HCEC 1CT (cell line): ENCODE measurements at places on chromosomes 2 and 18.
A peak's percentile ranks its signal among the peaks of the same experiment; 100 is the strongest.

DNA sequence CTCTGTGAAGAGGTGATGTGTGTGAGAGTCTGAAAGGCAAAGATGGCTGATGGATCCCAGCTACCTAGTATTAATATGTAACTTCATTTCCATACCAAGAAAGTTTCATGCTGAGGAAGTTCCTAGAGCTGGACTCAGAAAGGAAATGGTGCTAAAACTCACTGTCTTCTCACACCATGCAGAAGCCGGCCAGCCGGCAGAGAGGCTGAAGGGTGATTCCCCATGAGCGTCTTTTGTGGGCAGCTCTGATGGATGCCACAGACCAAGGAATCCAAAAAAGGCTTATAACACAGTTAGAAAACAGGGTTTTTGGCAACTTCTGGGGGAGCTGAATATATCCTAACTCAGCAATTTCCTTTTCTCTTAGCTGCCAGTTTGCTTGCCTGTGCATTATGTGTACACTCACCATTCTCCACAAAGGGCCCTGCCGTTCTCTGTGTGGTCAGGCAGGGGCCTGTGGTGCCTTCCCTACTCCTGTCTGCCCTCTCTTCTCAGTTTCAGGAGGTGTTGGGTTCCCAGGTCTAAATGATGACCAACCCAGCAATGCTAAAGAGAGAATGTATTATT is 289.4 kb downstream of the MTX2 start:
- no peak for DNase-seq

DNA sequence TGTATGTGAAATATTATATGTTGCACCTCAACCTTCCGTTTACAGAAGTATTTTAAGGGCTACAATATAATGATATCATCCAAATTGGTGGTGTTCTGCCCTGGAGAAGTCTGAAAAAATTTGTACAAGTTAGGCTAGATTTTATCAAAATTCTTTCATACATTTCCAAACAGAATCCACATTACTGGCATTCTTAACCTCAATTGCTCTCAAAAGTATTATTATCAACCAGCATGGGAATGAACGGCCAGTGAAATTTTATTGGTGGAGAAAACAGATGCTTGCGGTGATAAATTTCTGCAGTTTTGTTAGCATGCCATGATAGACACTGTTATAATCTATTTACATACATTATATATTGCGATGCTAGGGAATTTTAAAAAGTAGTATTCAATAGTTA is 88.3 kb upstream of the TFPI start:
- DNase-seq, result no peak

- DNase-seq, result no peak
Measured at GRCh38 chr2:71615767-71616730, 162.7 kb downstream of the DYSF start.

- no peak for DNase-seq
Measured at GRCh38 chr18:46374850-46375249, 270.7 kb downstream of the HAUS1 start.

GRCh38 chr18:49183921-49184320 is 233.2 kb upstream of the SMAD7 start:
- peak; percentile 25 for DNase-seq
